ENCODE measurements at places on chromosomes 13 and 19.

DNA sequence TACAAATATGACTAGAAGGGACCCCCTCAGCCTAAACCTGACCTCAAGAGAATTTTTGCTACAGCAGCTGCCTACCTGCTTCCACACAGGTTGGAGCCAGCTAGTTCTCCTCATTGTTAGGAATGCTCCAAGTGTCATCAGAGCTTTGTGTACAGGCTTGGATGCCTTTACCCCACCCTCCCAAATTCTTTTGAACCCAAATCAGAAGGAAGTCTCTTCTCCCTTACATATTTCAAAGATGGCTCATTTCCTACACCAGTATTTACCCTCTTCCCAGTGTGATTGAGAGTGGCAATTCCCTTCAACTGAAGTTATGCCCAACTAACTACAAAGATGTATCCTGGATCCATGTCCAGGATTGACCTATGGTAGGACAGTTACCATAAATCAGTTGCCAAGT, 323.2 kb downstream of the OXGR1 start:
- no peak for DNase-seq

GRCh38 chr19:11699931-11700794, 38.6 kb downstream of the ZNF823 start:
- DNase-seq: no peak

DNA sequence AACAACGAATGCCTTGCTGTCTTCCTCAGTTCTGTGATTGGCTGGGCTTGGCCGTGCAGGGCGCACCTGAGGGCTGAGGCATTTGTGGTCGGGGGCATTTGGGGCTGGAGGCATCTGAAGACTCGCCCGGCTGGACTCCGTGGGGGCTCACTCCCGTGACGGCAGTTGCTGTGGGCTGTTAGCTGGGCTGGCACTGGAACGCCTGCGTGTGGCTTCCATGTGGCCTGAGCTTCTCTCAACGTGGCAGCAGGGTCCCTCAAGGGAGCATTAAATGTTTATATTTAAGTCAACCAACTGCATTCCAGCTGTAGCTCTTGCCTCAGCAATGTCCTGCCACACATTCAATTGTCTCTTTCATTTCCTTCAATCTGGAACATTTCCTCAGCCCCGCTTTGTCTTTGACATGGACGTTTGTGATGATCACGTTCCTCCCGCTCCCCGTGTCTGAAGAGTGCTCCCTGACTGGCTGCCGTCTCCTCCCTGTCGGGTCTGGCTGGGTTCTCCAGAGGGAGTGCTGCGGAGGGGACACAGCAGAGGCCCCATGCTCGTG, 21.0 kb downstream of the CCDC8 start:
- DNase-seq: no peak

GRCh38 chr13:104872153-104872552, 1663.3 kb downstream of the EFNB2 start:
- no peak for DNase-seq

DNA sequence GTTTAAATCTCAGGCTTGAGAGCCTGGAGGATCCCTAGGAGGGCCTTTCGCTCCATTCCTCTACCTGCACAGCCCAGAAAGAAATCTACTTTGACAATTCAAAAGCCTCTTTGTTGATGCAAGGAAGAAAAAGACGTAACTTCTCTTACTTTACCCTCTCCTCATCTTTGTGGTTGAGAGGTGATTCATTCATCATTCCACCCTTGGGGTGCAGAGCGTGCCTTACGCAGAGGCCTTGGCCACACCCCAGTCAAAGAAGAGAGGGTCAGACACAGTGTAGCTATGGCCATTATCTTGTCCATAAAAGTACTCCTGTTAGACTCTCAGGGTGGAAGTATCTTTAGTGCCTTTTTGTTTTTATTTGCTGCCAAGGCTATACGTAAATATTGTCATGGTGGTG, 184.0 kb downstream of the IRS2 start:
- no peak for DNase-seq

GRCh38 chr19:3684054-3684816, 16.0 kb downstream of the PIP5K1C start:
- DNase-seq: no peak

GRCh38 chr13:81104035-81104715, 763.2 kb upstream of the SPRY2 start:
- DNase-seq: no peak

- DNase-seq: no peak
These were observed 1.8 kb downstream of the ZNF175 start for GRCh38 chr19:51572908-51573307.

DNA sequence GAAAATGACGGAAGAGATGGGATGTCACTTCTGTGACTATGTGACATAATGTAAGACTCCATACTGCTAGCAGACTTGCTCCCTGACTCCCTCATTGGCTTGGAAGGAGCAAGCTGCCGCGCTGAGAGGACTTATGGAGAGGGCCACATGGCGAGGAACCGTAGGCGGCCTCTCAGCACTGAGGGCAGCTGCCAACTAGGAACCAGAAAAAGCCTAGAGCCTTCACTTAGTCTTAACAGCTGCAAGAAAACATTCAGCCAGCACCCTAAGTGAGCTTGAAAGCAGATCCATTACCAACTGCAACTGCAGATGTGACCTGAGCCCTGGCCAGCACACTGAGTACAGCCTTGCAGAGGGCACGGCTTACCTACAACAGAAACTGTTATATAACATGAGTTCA, 33.9 kb downstream of the USP12 start:
- DNase-seq: peak; percentile 3

GRCh38 chr13:82292334-82292733, 1589.9 kb downstream of the SLITRK1 start:
- no peak for DNase-seq

- DNase-seq: no peak
These were observed 815.1 kb downstream of the DIAPH3 start for GRCh38 chr13:59348617-59349016.

- no peak for DNase-seq
These were observed 71.4 kb downstream of the SLC7A9 start for GRCh38 chr19:32798201-32798600.

DNA sequence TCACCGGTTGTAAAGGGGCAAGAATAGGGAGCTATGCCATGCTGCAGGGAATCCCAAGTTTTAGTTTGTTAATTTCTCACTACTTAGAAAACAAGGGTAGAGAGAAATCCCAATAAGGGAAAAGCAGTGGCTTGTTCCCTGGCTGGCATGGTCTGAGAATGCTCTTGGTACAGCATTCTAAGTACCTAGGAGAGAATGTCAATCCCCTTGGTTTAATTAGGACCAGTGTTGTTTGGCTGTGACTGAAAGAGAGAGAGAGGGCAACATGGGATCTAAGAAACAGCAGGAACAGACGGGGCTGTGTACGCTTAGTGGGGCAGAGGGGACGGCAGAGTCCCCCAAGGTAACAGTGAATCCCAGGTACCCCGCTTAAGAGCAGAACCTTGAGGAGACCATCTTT, 228.8 kb downstream of the PCDH9 start:
- no peak for DNase-seq
